Stimulated activated CD8-positive, alpha-beta memory T cell treated with anti-CD3 and anti-CD28 coated beads, Interleukin-2, amount 100 ng/mL, for 48 hours (primary cell): ENCODE measurements at places on chromosomes 4 and X.

DNA sequence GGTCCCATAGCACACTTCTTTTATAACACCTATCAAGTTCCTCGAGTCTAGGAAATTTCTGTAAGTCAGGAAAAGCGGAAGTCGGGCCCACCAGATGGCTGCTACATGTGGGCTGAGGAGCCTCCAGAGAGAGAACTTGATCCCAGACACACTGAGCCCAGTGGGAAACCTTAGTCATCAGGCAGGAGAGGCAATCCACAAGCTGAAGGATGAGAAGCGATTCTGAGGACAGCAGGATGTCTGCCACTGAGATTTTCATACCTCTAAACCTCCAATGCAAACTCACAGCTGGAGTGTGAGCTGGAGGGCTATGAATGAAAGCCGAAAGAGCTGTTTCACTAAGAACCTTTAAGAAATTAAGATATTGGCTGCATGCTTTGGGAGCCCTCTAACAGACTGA is 52.6 kb upstream of the PDHA1 start:
- no peak for DNase-seq

GRCh38 chr4:156941940-156942548 is 29.6 kb downstream of the PDGFC start:
- DNase-seq = no peak

DNA sequence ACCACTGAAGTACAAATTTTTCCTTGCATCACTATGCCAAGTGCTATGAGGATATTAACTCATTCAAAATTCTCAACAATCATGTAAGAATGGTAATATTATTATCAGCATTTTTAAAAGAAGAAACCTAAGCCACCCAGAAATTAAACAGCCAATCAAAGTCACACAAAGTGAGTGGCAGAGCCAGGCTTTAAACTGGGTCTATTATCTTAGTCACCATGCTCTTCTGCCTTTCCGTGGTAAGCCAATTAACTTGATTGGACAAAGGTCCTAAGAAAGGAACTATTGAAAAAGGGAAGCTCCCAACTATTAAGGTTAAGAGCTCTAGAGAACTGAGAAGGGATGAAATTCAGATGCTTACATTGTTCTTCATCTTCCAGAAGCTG is 111.5 kb downstream of the ASB9 start:
- no peak for DNase-seq

- no peak for DNase-seq
These were observed 43.8 kb downstream of the ADGRA3 start for GRCh38 chr4:22471999-22472461.

DNA sequence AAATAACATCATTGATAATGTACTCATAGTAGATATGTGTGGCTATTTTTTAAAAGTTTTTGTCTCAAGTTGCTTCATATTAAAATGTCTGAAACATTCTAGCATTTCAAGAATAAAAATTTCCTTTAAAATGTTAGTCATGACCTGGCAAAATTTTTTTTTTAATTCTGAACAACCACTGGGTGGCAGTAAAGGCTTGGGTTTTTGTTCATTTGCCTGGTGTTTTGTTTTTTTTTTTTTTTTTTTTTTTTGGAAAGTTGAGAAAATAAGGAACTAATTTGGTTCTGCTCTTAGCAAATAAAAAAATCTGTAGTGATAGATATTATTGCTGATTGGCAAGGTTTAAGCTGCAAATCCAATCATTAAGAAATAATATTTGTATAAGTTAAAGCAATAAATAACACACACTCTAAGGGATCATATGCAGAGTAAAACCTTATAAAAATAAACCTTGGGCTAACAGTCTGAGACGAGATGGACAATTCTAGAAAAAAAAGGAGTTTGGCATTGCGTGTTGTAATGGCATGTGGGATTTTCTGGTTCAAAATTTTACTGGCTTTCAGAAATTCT is 81.4 kb downstream of the CEP44 start:
- DNase-seq = no peak

- DNase-seq = no peak
These were observed 22.0 kb downstream of the ASB11 start for GRCh38 chrX:15293451-15293850.

GRCh38 chr4:36024901-36025660 is 219.2 kb downstream of the ARAP2 start:
- no peak for DNase-seq

DNA sequence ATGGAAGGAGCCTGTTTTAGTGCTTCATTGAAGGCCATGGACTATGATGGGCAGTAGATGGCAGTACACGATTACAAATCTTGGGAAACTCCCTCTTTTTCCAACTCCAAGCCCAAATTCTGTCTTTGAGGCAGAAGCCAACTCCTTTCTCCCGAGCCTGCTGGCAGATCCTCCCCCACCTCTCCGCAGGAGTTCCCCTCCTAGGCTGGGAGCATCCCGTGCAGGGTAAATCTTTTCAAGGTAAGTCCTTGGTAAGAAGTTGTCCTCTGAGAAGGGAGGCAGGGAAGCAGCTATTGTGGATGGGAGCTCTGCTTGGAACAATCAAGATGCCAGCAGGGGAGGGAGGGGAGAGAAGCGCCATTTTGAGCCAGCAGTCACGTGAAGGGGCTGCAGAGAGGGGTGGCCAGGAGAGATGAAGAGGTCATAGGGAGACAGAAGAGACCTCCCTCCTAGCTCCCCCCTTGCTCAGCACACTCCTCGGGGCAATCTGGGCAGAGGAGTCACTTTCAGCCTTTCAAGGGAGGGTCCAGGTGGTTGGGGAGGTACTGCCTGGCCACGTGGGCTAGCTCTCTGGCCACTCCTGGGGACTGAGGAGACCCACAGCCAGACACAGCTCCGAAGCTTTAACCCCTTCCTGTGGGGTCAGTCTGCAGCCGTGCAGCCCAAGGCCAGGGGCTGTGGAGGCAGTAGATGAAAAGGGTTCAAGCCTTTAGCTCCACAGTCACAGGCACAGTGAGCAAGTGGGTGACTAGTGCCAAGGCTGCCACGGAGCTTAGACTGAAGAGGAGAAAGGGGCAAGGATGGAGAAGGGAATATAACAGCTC is 9.6 kb downstream of the CC2D2A start:
- DNase-seq = no peak

DNA sequence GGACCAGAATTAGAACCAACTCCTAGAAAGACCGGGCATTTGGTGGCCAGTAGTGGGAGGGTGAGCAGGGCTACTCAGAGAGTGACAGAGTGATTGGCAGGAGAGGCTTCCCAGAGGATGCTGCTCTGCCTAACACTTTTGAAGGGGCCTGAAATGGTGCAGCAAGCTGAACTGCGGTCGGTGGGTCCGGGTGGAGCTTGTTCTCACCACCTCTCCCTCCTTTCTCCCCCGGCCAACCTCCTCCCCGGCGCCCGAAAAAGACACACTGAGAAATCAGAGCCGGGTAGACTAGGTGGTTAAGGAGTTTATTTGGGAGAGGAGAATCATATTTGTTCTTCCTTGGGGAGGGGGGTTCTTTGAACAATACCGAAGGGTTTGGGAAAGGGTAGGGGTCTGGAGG is 1.4 kb upstream of the PRICKLE3 start:
- DNase-seq = no peak

GRCh38 chrX:120429776-120430540 is 39.1 kb downstream of the LAMP2 start:
- no peak for DNase-seq

DNA sequence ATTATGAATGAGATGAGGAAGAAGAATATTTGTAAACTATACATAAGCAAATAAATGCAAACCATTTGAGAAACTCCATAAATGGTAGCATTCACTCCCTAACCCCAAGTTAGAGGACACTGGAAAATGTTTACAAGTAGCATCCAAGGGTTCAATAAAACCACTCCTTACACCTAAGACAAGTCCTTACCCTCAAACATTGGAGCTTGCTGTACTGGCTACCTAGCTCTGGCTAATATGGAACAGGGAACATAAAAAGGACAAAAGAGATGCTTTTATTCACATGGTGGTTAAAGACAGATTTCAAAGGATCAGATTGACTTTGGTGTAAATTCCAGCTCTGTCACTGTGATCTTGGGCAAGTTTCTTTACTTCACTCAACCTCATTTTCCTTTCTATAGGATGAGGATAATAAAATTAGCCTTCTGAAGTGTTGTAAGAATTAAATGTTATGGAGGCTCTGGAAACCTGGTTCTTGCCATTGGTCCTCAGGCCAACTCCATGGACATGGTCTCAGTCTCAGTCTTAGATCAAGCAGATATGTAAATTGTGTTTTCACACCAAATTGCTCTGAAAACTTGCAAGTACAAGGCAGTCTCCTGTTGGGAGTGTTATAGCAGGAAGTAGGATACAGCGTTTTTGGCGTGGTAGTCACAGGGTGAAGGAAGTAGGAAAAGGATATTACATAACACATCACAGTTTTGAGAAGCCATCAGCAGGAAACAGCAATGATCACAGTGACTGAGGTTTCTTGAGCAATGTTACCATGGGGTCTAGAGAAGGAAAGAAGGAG is 3.3 kb downstream of the CXCL1 start:
- DNase-seq = no peak

GRCh38 chrX:78111140-78111931 is 7.3 kb downstream of the PGK1 start:
- no peak for DNase-seq

DNA sequence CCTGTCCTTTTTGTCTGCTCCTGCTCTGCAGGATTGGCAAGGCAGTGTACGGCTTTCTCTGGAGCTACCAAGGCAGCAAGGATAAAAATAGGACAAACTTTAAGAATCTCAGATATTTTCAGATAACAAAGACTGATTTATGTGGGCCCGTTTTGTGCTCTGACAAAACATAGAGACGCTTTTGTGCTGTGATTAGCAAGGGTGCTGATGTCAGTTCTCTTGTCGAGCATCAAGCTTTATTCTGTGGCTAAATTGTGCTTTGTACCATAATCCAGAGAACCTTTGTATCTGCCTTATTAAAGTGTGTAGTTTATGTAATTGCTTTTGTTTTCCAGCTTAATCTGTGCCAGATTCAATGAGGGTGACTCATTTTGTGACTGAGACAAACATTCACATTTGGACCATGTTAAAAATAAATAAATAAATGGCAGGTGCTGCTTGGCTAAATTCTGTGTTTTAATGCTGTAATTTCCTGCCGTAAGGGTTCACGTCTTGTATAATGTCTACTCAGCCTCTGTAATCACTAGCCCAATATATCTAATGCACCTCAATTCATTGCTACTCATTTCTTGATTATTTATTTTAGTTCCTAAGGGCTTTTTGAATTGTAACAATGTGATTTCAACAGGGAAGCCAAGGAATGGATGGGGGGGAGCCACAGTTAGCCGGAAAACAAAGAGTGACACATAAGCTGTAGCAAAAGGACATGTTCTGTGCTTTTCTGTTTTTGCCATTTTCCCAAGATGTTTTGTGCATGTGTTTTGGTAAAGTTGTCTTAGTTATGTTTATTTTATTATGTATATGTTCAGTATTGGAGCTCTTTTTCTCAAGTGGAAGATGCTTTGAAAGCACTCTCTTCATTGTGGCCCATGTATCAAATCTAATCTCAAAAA is 75.1 kb downstream of the GAB1 start:
- no peak for DNase-seq

- no peak for DNase-seq
These were observed 56.4 kb downstream of the EGF start for GRCh38 chr4:109969087-109969486.

- no peak for DNase-seq
These were observed 1844.5 kb downstream of the PCDH7 start for GRCh38 chr4:32564626-32565025.

DNA sequence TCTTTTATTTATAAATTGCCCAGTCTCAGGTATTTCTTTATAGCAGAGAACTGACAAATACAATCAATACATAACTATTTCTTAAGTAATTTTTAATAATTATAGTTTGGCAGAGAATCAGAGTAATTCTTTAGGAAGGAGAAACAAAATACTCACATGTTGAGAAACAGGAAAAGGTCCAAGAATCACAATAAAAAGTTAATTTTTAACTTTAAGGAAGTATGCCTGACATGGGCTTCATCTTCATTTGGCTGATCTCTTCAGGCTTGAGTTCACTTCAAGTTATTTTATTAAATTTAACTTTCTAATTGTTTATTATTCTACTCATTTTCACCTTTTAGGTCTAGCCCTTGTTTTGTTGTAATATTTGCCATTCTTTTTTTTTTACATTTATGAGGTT is 36.1 kb upstream of the RNF150 start:
- DNase-seq = no peak

DNA sequence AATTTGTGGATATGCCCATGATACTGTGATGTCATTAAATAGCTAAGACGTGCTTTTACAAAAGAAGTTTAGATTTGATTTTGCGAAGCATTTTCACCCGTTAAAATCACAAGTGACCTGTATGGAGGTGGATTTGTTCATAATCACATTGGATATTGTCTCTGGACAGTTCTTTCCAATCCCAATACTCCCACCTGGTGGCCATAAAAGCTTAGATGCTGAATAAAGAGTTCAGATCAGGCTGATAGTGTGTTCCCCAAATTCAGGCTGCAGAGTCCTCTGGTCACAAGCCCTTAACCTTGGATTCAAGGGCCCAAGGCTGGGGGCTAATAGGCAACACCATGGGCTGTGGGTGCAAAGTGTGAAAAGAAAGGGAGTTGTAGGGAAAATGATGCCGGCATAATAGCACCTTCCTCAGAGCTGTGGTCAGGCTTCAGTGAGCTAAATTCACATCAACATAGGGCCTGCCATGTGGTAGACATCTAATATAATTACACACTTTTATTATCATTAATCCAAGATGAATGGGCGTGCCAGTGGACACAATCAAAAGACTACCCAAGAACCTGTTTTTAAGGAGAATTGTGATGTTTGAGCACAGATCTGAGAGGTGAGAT is 28.1 kb downstream of the SMIM43 start:
- no peak for DNase-seq

- DNase-seq = no peak
These were observed 387.5 kb upstream of the PPP1R2C start for GRCh38 chrX:43165343-43165920.

DNA sequence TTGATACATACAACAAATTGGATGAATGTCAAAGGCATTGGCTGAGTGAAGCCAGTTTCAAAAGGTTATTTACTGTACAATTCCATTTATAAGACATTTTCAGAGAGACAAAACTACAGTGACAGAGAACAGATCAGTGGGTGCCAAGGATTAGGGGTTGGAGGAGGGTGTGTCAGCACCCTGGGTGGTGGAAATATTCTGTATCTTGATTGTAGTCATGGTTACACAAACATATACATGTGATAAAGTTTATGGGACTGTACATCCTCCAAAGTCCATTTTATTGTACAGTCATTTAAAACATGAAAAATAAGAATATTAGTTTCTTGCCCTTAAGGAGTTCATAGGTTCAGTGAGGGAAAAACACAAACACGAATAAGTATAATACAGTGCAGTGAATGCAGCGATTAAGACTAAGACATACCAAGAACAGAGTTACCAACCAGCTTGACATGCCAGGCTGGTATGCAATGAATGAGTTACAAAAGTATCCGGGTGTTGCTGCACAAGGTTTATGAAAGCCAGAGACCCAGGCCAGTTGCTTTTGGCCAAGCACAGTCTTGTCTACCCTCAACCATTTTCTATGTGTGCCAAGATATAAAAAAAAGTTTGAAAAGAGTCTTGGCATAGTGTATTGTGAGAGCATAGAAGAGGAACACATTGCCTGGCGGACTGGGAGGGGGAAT is 123.6 kb downstream of the MSL3 start:
- no peak for DNase-seq
